ENCODE measurements at places on chromosomes 6 and 20.

- no peak for DNase-seq
Measured at GRCh38 chr6:35186571-35186970, 27.2 kb upstream of the SCUBE3 start.

GRCh38 chr6:37005061-37005810 lies at the start of gene FGD2:
Gene FGD2 (plus strand): TSS chr6:37005655. CDS start chr6:37005818, 163 bp downstream.
- DNase-seq, result no peak

- DNase-seq, result no peak
Measured at GRCh38 chr6:13684855-13685254, 26.8 kb downstream of the RANBP9 start.

GRCh38 chr20:34322267-34323105 lies 19.3 kb upstream of the AHCY start:
- no peak for DNase-seq

DNA sequence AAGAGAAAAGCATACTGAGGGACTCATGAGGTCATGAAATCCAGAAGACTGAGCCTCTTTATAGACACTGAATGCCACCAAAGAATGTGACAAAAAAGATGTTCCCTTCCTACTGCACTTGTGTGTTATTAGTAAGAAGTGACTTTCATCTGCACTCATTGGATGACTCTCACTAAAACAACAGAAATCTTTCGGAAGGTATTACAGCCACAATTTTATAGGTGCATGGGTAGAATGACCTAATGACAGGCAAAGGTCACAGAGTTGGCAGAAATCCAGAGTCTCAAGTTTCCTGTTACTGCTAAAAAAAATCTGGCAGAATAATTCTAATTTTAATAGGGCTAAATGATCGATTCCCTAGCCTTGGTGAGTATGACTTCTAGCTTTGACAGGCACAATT lies 13.3 kb downstream of the PKHD1 start:
- no peak for DNase-seq

DNA sequence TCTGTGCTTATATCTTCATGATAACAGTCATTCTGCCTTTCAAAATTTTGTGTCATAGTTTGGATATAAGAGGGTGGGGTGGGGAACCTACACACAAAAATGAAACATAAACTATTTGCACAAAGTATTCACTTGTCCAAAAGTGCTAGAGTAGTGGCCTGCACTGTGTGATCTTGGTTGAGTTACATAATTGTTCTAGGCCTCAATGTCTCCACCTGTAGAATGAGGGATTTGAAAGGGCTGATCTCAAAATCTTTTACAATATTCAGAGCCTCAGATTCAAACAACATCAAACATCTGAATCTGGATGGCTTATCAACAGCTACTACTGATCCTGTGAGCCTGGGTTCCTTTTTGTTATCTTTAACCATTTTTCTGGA lies 64.3 kb upstream of the TMEM30A start:
- no peak for DNase-seq

GRCh38 chr20:63738687-63739129 lies 868 bp upstream of the SLC2A4RG start:
- DNase-seq, result no peak

- no peak for DNase-seq
Measured at GRCh38 chr6:43983632-43984031, 143.6 kb downstream of the MRPL14 start.
